Iris pigment epithelial cell (primary cell): ENCODE measurements at places on chromosomes 2 and 18.
A peak's percentile ranks its signal among the peaks of the same experiment; 100 is the strongest.

DNA sequence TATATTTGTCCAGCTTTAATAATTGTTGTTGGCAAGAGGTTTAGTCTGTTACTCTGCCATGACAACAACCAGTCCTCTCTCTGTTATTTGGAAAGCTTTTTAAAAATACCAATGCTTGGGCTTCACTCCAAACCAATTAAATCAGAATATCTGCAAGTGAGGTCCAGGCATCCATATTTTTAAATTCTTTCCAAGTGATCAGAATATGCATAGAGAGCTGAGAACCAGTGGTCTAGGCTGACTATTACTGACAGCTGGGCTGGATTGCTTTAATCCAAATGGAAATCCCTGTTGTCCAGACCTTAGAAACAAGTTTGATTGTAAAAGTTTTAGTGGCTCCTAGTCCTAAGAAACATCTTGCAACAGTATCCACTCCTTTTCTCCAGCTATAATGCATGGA, 1059.7 kb upstream of the ACVR2A start:
- DNase-seq, result no peak

DNA sequence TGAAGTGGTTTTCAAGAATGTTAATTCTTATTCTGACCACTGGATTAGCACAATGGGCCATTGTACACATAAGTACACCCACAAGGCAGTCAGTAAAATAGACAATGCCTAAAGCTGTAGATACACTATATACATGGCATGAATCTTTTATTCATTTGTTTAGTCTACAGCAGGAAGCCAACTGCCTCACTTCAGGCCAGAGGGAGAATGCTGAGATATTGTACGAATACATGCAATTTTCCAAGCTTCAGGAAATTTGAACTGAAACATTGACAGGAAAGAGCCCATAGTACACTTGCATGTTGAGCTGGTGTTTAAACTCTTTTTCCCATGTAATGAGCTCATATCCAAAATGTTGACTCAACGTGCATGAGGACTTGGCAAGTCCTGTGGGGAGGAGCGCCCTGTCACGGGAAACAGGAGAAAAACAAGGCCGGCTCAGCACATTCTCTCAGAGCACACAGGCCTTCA, 111.6 kb upstream of the CYP1B1 start:
- DNase-seq, result peak; percentile 99

DNA sequence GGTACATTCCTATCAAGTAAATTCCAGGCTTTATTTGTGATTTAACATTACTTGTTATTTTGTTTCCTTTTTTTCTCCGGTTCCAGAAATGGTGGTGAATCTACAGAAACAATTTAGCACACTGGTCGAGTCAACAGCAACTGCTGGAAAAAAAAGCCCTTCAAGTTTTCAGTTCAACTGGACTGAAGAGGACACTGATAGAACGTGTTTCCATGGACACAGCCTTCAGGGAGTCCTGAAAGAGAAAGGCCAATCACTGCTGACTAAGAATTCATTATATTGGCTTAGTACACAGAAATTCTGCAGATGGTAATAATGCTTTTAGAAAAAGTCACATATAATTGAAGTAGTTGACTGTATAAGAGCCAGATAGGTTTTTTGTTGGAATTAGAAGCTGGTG, 32.0 kb upstream of the GRHL1 start:
- no peak for DNase-seq

DNA sequence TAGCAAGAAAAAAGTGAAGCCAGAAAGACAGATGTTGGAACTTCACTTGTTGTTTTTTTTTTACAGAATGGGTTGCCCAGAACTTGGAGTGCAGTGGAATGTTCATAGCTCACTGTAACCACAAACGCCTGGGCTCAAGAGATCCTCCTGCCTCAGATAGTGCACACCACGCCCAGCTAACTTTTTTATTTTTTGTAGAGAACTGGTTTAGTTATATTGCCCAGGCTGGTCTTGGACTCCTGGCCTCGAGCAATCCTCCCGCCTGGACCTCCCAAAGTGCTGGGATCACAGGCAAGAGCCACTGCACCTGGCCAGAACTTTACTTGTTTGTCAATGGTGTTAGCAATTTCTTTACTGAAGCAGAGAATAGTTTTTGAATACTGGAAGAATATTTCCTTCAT, 11.9 kb upstream of the ASPRV1 start:
- DNase-seq, result peak; percentile 64

DNA sequence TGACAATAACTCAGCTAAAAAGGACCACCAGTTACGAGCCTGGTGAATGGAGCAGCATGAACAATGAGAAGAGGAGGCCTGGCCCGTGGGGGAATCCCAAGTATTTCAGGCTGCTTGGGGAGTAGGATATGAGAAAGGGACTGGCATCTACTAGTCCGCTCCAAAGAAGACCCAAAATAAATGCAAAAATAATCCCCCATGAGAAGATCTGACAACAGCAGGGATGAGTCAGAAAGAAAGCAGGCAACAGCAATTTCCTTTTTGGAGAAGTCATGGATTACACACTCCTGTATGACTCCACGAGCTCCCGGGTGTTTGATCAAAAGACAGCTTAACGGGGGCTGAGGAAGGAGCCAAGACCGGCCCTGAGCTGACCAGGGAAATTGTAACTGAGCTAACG, 111.4 kb downstream of the SOX11 start:
- DNase-seq, result peak; percentile 39

DNA sequence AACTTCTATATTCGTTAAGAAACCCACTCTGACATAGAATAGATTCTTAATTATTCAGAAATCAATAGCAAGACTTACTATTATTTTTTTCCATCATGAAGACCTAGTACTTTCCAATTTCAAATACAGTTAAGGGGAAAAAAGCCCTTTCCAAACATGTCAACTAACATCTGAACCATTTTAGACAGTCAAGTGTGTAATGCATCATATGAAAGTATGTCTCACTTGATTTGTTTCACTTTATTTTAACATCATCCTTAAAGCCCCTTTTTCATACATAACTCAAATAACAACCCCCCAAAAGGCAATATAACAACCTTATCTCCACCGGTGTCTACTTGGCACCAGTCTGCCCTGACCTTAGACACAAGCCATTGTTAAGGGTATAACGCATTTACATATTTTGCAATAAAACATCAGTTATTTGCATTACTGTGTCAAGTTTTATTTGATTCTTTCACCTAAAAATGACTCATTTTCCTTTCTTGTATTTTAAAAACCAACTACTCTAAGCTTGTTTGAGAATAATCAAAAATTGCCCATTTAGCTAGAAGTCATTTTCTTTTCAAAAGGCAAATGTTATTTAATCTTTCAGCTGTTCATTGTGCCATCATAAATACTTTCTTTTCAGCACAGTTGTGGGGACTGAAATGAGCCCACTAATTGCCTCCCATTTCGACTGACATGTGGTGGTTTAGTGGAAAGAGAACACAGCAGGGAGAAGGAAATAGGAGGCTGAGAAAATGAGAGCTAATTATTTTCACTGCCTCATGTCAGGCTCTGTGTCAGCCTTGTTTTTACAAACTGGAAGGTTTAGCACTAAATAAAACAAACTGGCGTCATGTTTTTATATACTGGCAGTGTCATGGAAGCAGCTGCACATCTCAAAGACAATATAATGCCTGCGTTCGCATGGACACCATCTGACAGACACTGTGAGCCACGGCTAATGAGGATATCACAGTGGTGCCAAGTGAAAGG, 104.7 kb upstream of the CDCA7 start:
- DNase-seq, result no peak

DNA sequence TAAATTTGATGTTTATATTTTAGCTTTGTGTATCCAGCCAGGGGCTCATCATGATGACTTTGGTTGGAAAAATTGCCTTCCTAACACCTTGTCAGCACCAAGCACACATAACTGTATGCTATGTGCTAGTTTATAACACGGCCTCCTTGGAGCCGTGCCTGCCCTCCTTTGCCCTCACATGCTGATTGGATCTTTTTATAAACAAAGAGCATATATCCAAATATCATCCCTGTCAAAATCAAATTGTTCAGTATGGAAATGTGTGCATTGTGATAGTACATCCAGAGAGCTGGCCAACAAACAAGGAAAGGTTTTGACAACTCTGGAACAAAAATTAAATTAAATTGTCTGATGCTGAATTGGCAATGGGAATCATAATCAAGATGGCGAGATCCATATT, 241.5 kb downstream of the DCDC2C start:
- DNase-seq, result no peak
